ENCODE measurements at places on chromosomes 1 and 21. TPM values are rescaled to one million over a fixed set of nuclear protein-coding genes. Genes with fewer than 3 reads are reported as not detected.

The G0S2 gene
- not detected for total RNA-seq

The RPTN gene
- not detected for total RNA-seq

- no peak for DNase-seq
These were observed 233.7 kb downstream of the SRGAP2C start for GRCh38 chr1:121418369-121419049.

- DNase-seq, result no peak
These were observed 265.6 kb downstream of the TNR start for GRCh38 chr1:175477786-175478185.

GRCh38 chr1:86798608-86799291 lies 94.4 kb downstream of the SH3GLB1 start:
- DNase-seq, result peak; percentile 18

DNA sequence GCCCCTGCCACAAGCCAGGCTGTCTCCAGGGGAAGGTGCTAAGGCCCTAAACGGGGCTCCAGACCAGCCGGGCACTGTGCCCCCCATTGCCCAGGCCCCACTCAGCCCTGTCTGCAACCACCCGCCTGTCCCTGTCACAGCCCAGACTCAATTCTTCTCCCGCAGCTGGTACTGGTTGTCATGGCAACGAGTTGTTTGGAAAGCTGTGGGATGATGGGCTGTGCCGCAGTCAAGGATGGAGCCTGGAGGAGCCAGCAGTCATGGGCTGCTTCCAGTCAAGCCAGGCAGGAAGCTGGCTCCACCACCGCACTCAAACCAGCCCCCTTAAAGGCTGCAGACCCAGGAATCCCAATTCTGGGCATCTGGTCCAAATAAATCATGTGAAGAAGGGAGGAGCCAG lies 4.2 kb downstream of the SPOCD1 start:
- no peak for DNase-seq

The SLC39A1 gene
- total RNA-seq, result 15.8 TPM

Data from CD4-positive, CD25-positive, alpha-beta regulatory T cell (primary cell).